ENCODE measurements at places on chromosomes 13 and 19. TPM values are rescaled to one million over a fixed set of nuclear protein-coding genes. Genes with fewer than 3 reads are reported as not detected.

- DNase-seq: no peak
These were observed 253.3 kb downstream of the LMO7 start for GRCh38 chr13:75889427-75889826.

Gene GJA3
- 13.6 TPM for polyA plus RNA-seq

Gene ZNF649
- polyA plus RNA-seq: 34.0 TPM

DNA sequence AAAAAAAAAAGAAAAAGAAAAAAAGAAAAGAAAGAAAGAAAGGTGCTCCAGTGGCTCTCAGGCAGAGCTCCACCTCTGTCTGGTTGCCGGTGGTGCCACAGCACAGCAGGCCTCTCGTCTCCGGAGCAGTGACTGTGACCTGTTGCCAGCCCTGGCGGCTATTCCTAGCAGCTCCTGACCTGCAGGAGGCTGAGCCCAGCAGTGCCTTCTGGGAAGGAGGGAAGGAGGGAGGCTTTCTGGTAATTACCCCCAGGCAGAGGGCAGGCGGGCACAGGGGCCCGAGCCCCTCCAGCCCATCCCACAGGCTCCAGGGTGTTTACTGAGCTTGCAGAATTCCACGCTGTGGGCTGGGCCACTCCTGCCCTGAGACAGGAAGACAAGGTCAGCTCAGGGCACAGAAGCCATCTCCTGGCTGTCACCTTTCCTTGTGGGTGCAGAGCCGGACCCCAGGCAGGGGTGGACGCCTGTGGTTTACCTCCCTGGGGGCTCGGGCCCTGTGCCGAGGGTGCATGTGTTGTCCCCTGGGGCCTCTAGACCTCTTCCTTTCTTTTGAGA lies 77.9 kb downstream of the GNG7 start:
- DNase-seq: no peak

DNA sequence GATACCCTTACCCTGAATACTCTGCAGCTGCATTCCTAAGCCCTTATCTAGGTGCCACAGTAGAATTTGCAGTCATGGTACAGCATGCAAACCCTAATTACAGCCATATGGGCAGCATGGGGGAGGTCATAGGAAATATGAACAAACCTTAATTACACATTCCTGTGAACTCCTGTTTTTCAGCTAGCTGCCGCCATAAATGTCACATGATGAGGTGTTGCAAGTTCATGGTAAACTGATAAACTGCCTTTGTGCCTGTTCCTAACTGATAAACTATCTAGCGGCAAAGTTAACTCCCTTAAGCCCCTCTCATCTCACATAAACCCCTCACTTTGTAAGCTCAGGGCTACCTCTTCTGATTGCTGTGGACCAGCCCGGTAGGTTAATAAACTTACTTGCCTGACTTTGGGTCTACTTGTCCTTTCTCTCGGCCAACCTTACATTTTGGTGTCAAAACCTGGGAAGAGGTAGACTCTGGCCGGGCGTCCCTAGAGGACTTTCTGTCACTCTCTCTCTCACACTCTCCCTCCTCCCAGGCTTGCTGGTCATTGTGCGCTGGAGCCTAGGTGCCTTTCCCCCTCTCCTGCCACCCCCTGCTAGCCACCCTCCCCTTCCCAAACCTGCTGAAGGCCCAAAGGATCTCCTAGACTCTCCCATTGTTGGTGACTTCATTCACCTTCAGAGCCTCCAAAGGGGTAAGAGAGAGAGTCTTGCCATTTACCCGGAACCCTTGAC lies 43.3 kb downstream of the ZNF93 start:
- no peak for DNase-seq

Gene CAMSAP3
- polyA plus RNA-seq: 12.5 TPM

DNA sequence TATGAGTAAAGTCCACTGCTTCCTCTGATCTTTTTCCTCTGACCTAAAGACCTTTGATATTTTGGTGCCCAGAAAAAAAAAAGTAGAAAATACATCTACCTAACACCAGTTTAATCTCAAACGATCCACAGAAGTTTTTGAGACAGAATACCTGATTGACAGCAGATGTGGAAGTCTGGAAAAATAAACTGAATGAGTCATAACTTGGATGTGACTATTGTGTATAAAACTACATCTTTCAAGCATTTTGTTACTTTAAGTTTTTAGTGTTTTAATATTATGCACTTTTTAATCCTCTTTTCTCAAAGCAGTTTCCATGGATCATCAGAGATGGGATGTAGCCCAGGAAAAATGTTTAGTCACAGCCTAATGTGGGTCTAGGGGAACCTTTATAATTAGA lies 216.1 kb downstream of the SLITRK1 start:
- no peak for DNase-seq

DNA sequence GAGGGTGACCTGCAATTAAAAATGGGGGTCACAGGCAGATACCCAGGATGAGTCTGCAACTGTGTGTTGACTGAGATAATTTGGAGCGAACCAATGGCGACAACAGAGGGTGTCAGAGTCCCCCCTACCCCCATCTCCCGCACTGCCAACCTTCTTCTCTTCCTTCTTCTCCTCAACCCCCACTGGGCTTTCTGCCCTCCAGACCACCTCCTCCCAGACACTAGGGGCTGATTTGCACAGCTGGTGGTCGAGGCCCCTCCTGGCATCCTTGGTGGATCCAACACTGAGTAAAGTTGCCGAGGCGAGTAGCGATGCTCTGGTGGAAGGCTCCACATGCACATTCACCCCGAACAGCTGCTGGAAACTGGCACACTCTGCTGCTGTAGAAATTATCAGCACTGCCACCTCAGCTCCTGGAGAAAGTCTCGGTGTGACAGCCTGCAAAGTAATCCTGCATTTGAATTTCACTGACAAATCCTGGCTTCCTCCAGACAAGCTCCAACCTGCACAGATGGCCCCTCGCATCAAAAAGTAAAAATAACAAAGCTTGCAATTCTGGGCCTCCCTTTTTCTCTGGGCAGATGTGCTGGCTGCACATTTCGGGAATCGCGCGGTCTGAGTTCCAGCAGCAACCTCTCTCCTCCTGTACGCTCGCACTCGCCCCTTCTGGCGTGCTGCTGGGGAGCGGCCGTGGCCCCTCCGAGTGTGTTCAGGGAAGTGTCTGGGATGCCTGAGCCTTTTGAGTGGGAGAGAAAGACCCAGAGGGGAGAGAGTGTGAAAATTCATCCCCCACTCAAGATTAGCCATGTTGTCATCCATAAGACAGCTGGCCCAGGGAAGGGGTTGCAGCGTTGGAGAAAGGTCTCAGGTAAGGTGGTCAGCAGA lies 28.5 kb downstream of the CCNE1 start:
- no peak for DNase-seq

- DNase-seq: no peak
These were observed 125.3 kb downstream of the TM9SF2 start for GRCh38 chr13:99626461-99627082.

Gene FUT2
- 1.9 TPM for polyA plus RNA-seq
